HCEC 1CT (cell line): ENCODE measurements at places on chromosomes 16 and 17.

DNA sequence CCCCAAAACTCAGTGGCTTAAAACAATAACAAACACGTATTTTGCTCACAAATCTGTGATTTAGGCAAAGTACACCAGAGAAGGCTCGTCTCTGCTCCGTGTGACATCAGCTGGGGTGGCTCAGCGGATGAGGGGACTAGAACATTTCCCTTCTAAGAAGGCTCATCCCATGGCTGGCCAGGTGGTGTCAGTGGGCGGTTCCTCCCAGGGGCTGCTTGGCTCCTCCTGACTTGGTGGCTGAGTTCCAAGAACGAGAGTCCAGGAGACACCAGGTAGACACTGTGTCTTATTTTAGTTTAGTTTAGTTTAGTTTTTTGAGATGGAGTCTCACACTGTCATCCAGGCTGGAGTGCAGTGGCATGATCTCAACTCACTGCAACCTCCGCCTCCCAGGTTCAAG, 5.6 kb upstream of the CHMP6 start:
- DNase-seq = no peak

- DNase-seq = no peak
Observed at GRCh38 chr16:89408315-89408714, 82.0 kb downstream of the ANKRD11 start.

GRCh38 chr16:53805752-53806151, 101.8 kb downstream of the FTO start:
- no peak for DNase-seq

DNA sequence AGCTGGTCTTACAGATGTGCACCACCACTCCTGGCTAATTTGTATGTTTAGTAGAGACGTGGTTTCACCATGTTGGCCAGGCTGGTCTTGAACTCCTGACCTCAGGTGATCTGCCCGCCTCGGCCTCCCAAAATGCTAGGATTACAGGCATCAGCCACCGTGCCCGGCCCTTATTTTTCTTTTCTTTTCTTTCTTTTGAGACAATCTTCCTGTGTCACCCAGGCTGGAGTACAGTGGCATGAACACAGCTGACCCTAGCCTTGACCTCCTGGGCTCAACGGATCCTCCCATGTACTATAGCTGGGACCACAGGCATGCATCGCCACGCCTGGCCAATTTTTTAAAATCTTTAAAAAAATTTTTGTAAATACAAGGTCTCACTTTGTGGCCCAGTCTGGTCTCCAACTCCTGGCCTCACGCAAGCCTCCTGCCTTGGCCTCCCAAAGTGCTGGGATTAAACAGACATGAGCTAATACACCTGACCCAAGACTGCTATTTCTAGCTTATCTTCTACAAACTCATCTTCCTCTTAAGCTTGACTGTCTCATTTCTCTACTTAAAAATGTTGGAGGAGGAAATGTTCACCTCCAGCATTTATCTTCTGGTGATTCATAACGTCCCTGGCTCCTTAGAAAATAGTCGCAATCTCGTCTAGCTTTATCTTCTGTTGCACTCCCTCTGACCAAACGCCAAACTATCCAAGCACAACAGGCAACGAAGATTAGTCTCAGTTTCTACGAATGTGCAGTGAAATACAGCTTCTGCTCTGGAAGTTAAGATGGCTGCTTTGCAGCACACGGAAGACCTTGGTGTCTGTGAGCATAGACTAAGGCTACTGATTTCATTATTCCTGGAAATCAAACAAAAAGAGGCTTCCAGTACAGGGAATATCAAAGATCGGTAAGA, 8.2 kb upstream of the TMEM94 start:
- DNase-seq = no peak

GRCh38 chr17:19254651-19255050, 17.5 kb downstream of the EPN2 start:
- no peak for DNase-seq

DNA sequence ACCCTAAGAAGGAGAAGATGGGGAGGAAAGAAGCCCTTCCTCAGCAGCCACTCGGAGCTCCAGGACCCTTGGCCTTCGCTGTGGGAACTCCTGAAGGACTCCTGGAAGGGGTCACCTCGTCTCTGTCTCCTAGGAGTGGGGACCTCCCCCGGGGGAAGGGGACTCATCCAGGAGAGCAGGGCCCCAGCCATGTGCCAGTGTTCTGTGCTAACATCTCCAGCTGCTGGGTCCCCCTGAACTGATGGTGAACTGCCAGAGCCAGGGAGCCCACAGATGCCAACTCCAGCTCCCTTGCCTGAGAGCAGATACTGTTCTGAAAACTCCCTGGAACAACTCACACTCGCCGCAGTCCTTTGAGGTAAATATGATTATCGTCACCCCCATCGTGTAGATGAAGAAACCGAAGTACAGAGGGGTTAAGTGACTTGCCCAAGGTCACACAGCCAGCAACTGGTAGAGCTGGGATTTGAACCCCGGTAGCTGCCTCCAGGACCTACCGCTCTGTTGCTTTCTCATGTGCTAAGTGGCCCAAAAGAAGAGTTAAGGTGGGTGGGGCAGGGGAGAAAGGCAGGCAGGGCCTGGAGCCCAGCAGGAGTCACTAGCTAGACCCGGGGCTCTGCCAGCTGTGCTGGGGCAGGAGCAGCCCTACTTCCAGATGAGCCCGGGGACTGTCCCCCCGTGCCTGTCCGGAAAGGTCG, 10.5 kb downstream of the TIMM22 start:
- DNase-seq = no peak

DNA sequence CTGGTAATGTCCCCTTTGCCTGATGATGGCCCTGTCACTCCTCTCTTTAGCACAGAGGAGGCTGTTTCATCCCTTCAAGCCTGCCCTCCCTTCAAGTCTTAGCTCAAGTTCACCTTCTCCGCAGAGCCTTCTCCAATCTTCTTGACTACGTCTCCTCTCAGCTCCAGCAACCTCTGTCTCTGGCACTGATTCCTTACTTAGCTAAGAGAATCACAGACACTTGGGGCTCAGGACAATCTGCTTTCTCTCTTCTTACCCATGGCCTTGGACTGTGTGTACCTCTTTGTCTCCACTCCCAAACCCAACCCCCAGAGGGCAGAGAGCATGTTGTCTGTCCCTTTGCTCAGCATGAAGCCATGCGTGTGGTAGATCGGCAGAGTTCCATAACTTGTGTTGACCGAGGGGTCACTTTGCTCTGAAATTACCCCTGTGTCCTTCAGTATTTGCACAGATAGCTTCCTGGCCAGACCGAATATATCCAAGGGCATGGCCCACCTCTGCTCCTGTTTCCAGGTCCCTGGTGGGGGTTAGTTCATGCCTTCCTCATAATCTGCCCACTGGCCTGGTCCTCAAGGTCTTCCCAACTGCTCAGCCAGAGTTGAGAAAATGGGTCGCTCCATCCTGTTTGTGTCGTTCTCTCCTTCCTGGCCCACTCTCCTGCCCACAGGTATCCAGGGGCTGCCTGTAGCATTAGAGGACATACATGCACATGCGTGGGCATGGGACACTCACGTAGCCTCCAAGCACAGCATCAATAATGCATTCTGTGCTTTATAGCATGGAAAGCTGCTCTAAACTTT, 41.6 kb downstream of the MAPT start:
- no peak for DNase-seq

- DNase-seq = no peak
Observed at GRCh38 chr17:32529604-32530003, 42.8 kb downstream of the CDK5R1 start.

- peak; percentile 72 for DNase-seq
Observed at GRCh38 chr16:15874745-15875314, 13.6 kb downstream of the CEP20 start.

- DNase-seq = no peak
Observed at GRCh38 chr17:18999394-18999793, 5.2 kb downstream of the FAM83G start.

GRCh38 chr17:34997355-34997862, 17.1 kb downstream of the LIG3 start:
- no peak for DNase-seq

DNA sequence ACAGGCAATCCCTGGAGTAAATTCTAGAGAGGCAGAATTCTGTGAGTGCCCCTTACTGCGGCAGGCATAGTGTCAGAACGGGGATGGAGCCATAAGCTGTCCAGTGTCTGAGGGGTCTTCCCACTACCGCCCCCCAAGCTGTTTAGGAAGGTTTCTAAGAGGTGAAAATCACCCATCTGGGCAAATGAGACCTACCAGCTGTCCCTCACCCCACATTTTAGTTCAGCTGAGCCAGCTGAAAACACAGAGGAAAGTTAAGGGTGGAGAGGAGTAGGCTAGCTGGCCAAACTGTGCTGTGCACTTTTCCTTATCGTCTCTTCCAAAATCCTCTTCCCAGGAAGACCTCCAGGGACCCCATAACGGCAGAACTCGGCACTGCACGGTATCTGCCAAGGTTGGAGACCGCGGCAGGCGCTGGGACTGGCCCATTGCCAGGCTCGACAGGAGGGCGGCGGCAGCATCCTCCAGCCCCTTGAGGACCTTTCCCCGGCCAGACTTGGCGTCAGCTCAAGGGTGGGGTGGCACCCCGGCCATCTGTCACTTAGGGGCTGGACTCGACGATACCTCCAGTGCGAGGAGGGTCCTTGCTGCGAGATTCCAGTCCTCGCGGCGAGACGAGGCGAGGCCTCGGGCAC, 955 bp downstream of the ACLY start:
- DNase-seq = no peak

GRCh38 chr16:81447383-81448101, 2.9 kb downstream of the CMIP start:
- DNase-seq = no peak

DNA sequence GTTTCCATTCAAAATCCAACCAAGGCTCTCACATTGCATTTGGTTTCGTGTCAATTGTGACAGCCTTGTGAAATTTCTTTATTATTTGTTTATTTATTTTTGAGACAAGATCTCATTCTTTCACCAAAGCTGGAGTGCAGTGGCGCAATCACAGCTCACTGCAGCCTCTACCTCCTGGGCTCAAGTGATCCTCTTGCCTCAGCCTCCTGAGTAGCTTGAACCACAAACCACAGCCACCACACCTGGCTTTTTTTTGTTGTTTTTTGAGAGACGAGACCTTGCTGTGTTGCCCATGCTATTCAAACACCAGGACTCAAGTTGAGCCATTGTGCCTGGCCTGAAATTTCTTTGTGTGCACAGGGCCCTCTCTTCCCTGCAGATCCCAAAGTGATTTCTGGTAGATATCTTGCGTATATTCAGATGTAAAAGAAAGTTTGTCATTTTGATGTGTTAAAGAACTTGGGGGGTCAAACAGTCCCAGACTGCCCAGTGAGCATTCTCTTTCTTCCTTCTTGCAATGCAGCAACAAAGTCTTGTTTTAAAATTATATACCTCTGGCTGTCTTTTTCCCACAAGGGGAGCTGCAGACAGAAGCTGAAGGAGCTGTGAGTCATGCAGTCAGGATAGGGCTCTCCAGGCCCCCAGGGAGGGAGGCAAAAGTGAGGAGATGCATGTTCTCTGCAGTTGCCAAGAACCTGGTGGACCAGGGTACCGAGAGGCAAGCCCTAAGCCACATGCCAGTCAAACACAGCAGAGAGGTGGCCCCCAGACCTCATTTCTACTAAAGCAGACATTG, 15.5 kb upstream of the USP22 start:
- DNase-seq = peak; percentile 35

DNA sequence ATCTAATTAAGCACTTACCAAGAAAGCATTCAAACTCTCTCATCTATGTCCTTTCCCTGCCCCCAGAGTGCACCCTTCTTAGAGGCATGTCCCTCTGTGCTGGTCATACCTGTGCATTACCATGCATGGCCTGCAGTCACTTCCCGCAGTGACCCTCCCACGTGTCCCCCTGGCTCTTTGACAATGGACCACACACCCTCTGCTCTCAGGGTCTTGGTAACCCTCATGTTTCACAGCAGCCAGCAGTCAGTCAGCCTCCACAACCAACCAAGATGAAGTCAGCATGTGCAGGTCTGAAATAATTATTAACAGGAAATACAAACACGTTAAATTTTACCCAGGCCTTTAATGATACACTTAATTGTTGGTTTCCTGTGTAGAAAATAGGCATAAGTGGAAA, 10.1 kb downstream of the KRT33A start:
- no peak for DNase-seq

- DNase-seq = no peak
Observed at GRCh38 chr16:728890-729744, 2.2 kb downstream of the HAGHL start.

DNA sequence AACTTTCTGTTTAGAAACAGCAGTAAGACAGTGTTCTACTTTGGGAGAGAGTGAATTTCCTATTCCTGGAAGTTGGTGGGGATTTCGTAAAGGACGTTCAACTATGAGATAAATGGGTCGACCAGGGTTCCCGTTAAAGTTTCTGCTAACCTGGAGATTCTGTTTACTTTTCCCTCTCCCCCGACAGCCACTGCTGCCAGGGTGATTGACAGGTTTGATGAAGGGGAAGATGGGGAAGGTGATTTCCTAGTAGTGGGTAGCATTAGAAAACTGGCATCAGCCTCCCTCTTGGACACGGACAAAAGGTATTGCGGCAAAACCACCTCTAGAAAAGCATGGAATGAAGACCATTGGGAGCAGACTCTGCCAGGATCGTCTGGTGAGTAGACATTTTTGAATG, 1.3 kb downstream of the AATF start:
- DNase-seq = no peak

GRCh38 chr17:49571283-49571682, 4.4 kb upstream of the NXPH3 start:
- no peak for DNase-seq

GRCh38 chr16:88208112-88208511, 174.6 kb upstream of the ZNF469 start:
- DNase-seq = no peak

DNA sequence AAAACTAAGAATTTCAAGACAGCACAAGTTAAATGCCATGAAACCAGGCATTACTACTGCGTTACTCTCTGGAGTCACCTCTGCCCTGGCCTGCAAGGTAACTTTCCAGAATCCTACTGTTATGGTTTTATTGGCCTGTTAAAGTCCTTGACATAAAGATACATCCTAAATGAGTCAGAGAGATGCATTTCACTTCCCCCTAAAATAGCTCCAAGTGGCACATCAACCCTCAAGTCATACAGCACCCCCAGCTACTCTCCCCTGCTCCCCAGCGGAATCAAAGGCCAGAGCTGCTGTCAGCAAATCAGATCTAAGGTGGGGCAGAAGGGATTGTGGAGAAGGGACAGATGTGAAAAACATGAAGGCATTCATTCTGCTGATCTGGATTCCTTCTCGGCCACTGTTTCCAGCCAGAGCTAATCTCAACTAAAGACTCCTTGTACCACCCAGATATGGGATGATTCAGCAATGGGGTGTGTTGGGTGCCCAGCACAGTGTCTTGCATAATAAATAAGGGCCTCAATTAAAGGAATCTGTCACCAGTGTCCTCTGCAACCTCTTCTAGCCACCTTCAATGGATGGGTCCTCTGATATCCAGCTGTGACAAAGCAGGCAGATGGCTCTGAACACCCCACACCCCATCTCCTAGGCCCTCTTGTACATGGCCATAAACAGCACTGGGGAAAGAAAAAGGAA, 8.5 kb upstream of the CCL1 start:
- no peak for DNase-seq

DNA sequence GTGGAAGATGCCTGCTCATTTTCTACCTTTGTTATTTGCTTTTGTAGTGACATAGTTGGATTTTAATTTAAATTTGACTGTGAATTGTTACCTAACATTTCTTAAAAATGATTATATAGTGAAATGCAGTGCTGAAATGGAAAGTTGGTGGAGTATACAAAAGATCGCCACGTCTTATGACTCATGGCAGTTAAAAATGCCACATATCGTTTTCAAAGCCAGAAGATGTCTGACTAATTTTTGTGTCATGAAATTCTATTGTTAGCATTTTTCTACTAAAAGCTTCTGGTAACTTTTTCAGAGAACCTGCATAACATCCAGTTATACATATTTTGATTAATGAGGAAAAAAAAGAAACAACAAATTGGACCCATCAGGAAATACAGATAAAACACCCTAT, 20.6 kb downstream of the MAP2K4 start:
- DNase-seq = peak; percentile 79
